ENCODE measurements at places on chromosomes 13 and 19. TPM values are rescaled to one million over a fixed set of nuclear protein-coding genes. Genes with fewer than 3 reads are reported as not detected.

The MIA gene
- polyA plus RNA-seq = not detected

The TSHZ3 gene
- polyA plus RNA-seq = 0.53 TPM

The TEX30 gene
- 16.6 TPM for polyA plus RNA-seq

The ZNF628 gene
- 11.8 TPM for polyA plus RNA-seq

The FPR1 gene
- polyA plus RNA-seq = 2.1 TPM

The SHANK1 gene
- polyA plus RNA-seq = not detected

The LRG1 gene
- 0.09 TPM for polyA plus RNA-seq

The CGB3 gene
- polyA plus RNA-seq = not detected

The RASIP1 gene
- polyA plus RNA-seq = 7.7 TPM

The TINCR gene
- not detected for polyA plus RNA-seq

The UCHL3 gene
- polyA plus RNA-seq = 68.0 TPM

The ICAM3 gene
- polyA plus RNA-seq = 9.2 TPM

The RAVER1 gene
- 4.8 TPM for polyA plus RNA-seq

The ZNF550 gene
- 1.5 TPM for polyA plus RNA-seq

The URAD gene
- polyA plus RNA-seq = not detected

The IGFL3 gene
- polyA plus RNA-seq = not detected

The PINLYP gene
- polyA plus RNA-seq = 1.3 TPM

All from psoas muscle (tissue), 8 donors.